CD4-positive, alpha-beta T cell treated with Interferon alpha-2 for 1 hour (primary cell): ENCODE measurements at places on chromosomes 1 and 21.

DNA sequence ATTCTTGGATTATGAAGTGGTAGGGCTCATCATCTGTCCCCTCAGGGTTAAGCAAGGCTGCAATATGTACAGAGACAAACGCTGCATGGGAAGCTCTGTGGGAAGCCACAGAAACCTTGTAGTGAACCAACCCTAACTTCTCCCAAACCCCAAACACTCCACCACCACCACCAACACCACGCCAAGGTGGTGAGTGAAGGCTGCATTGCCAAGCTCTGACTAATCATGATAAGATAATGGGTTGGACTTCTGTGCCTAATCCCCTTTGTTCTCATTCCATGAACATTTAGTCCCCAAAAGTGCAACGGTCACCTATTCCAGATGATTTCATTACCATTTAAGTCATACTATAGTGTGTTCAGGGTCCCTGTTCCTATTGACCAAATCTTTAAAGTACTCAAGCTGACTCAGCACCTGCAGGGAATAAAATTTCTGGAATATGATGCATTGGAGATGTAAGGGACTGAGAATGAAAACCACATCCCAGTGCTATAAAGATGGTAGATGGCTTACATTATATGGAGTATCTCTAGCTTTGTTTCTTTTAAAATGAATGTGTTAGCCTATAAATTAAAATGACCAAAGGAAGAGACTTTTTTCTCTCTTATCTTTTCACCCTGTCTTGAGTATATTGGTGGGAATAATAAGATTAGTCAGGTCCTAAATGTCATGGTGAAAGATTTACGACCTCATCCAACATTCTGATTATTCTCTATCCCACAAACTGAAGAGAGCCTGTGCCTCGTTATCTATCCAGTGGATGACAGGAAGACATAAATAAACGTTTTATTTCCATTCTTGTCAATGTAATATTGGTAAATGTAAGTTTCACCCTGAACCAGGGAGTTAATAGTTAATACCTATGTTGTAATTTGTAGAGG lies 22.6 kb upstream of the PLD5 start:
- DNase-seq = no peak

GRCh38 chr1:75412616-75413015 lies 198.3 kb downstream of the SLC44A5 start:
- DNase-seq = no peak

- no peak for DNase-seq
Measured at GRCh38 chr1:151144474-151145303, 1.7 kb downstream of the SEMA6C start.

DNA sequence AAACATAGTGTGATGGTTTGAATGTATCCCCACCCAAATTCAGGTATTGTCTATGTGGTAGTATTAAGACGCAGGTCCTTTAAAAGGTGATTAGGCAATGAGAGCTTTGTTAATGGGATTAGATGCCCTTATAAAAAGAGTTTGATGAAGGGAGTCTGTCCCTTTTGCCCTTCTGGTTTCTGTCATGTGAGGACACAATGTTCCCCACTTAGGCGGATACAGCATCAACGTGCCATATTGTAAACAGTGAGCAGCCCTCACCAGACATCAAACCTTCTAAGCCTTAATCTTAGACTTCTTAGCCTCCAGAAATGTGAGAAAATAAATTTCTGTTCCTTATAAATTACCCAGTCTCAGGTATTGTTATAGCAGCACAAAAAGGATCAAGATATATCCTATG lies 172.8 kb downstream of the FAF1 start:
- DNase-seq = no peak

DNA sequence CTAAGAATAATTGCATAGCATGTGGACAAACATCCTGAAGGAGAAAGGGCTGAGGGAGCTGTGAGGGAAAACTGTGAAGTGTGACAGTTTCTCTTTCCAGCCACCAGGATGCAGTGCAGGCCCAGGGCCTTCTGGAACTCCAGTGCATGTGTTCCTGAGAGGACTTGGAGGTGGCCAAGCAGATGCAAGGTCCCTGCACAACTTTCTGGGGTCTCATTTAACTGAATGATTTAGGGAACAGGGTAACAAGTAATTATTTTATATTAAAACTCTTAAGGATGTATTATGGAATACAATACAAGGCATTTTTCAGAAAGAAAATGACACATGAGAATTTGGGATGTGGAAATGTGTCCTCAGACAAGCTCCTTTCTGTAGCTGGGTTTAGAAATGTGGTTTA lies 61.2 kb upstream of the MCOLN3 start:
- peak; percentile 55 for DNase-seq

- peak; percentile 49 for DNase-seq
Measured at GRCh38 chr1:44405031-44405797, at the start of gene RNF220. TSS of gene RNF220 (plus strand) at chr1:44405255.
